ENCODE measurements at places on chromosomes 3 and 15.

DNA sequence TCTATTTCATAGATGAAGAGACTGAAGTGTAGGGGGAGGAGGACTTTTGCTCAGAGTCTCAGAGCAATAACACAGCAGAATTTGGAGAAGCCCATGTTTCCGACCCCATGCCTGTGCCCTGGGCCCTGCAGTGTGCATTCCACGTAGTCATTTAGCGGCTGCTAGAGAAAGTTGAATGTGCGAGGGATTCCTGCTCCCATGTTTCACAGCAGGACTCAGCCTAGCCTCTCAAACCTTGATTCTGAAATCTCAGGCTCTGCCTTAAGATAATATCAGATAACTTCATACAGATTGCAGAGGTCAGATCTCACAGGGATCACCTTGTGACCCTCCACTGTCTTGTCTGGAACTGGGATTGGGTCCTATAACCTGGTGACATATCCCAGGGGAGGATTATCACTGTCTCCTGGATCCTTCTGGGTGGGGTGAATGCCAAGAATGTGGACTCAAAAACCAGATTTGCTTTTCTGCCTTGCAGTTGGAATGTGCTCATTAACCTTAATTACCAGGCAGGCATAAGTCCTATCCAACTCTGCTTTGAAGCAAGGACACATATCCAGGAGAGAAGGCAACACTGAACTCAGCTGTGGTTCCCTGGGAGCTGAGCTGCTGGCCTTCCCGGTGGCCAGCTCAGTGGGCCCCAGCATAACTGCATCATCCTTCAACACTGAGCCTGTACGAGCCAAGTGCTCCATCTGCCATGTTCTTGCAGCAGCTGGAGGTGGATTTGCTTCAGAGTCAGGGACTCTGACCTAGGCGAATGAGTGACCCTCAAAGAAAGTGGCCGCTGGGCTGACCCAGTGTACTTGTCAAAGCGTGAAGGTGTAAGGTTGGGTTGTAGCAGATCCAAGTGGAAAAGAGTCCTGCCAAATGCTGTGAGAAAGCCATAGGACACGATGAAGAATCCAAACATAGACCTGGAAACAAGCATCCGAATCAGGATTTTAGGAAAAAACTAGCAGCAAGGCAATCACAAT is 43.0 kb downstream of the CTXND1 start:
- no peak for DNase-seq

DNA sequence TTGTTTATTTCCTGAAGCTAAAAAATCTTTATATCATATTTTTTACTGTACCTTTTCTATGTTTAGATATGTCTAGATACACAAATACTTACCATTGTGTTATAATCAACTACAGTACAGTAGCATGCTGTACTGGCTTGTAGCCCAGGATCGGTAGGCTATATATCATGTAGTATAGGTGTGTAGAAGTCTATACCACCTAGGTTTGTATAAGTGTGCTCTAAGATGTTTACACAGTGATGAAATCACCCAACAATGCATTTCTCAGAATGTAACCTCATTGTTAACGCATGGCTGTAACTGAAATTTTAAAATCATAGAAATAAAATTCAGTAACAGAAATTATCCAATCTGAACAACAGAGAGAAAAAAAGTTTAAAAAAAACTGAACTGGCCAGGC is 43.2 kb downstream of the EIF3J start:
- DNase-seq, result no peak

- DNase-seq, result no peak
These were observed 436.3 kb upstream of the SGO1 start for GRCh38 chr3:20622304-20622703.

GRCh38 chr3:114308377-114308776 is 14.5 kb downstream of the TIGIT start:
- no peak for DNase-seq

GRCh38 chr3:119885746-119886530 is 104.0 kb downstream of the NR1I2 start:
- no peak for DNase-seq

DNA sequence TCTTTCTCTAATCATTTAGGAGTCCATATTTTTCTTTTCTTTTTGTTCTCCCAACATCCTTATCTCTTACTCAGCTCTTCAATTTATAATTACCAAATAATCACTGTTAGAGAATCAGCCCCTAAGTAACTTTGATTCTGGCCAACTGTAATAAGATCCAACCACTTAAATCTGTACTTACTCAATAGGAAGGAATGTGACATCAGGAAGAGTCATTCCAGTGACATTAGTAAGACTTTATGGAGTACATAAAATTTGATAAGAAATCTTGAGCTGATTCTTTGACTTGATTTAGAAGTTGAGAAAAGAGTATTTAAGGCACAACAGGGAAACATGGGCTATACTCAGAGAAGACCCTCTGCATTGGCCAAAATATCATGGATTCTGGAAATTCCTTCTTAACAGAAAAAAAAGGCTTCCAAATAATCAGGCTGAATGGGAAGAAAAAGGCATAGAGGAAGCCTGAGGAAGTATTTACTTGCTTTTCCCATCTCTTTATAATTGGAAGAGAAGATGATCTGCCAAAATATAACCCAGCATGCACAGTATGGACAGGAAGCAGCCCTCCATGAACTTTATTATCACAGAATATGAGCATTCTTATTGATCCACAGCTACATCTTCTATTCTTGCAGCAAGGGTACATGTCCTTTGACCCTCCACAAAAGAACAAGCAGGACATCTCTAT is 289.7 kb upstream of the TPRG1 start:
- no peak for DNase-seq

DNA sequence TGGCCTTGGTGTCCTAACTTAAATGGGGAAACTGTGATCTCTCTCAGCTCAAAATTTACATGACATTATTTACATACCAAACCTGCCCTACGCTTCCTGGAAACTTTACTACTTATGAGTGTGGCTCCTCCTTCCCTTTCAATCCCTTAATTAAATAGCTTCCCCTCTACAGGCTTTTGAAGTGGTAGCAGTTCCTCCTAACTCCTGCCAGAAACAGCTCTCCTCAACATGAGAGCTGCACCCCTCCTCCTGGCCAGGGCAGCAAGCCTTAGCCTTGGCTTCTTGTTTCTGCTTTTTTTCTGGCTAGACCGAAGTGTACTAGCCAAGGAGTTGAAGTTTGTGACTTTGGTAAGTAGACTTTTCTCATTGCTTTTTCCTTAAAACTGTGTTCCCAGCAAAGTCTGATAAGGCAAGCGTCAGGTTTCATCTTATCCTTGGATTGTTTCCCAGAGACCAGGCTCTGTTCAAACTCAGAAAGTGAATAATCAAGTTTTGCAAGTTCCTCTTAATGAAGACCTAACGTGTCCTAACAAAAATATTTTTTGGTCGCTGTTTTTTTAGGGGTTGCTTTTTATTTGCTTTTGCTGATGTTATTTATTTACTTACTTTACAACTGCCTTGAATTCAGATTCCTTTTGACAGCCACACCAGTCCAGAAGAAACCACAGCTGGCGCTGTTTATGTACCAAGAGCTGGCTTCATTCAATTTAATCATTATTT is at the start of gene ACP3:
Gene ACP3 (plus strand): TSS at position 179 of the 720 bp plus-strand sequence. CDS start 50 bp downstream, at position 229.
- DNase-seq, result peak; percentile 82

DNA sequence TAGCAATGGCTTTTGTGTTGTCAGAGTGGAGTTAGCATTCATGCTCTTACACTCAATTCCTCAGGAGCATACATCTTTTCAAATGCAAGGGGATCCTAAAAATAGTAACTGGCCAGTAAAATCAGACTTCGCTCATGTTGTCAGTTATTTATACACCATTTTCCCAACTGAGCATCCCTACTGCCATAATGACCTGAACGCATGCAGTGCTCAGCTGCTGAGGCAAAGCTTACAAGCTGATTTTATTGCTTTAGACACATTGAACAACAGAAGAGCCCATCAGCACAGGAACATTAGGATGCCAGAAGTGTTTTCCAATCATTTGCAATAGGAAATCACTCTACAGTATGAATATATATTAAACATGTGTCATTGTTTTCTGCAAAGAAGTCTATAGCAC is 689.7 kb upstream of the BCHE start:
- DNase-seq, result no peak

GRCh38 chr3:66839508-66839907 is 158.6 kb upstream of the KBTBD8 start:
- DNase-seq, result no peak

DNA sequence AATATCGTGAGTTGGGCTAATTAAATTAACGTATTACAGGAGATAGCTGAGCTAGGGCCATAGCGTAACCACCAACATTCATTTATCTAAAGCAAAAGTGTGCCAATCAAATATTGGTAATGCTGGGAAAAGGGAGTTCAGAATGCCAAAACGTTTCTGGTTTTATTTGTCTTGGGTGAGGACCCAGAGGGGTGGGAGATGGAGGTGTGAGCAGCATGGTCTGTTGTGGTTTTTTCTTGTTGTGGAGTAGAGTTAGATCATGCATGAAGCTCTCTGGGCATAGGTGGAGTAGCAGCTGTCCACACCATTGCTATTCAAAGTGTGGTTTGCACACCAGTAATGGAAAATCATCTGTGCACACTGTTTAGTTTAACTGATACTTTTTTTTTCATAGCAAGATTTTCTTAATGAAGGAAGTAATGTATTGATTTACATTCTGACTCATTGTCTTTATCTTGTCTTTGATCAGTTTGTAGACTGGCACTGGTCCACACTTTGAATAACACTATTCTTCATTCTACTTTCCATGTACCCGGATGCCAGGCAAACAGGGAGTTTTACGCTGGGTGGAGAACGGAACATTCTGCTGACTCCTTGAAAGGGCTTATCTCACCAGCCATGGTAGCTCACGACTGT is 50.8 kb upstream of the CRTC3 start:
- no peak for DNase-seq

- no peak for DNase-seq
These were observed 20.0 kb upstream of the PRR23E start for GRCh38 chr3:127172781-127173515.

GRCh38 chr3:63960048-63960711 is 48.0 kb upstream of the SCAANT1 start:
- DNase-seq, result peak; percentile 56

DNA sequence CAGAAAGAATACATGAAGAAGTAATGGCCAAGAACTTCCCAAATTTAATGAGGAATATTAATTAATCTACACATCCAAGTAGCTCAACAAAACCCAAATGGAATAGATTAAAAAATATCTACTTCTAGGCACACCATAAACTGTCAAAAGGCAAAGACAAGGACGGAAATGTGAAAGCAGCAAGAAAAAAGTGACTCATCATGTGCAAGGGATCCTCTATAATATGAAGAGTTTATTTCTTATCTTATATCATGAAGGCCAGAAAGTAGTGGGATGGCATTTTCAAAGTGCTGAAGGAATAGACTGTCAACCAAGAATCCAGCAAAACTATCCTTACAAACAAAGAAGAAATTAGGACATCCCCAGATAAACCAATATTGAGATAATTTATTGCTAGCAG is 73.9 kb upstream of the PRICKLE2 start:
- no peak for DNase-seq

GRCh38 chr3:68728343-68728742 is 204.0 kb downstream of the TAFA4 start:
- DNase-seq, result no peak

- DNase-seq, result peak; percentile 41
These were observed 1.3 kb downstream of the STT3B start for GRCh38 chr3:31534065-31534425.

DNA sequence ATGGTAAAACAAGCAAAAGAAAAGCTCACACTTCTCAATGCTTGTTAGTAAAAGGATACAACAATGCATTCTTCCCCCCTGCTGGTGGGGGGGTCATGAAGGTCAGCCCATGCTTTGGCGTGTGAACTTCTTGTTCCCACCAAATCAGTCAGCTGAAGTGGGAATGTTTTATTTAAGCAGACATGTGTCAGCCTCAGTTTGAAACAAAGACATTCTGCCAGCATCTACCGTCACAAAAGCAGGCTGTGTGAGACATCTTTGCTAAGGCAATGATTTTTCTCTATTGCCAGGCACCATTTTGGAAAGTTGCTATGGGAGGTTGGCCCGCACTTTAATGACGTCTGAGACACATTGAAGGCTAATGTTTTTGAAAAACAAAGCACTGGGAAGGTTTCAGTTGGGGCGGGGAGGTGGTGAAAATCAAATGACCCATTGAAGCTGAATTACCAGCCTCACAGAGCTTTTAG is 206.6 kb downstream of the TLE3 start:
- no peak for DNase-seq

- DNase-seq, result peak; percentile 48
These were observed 336.2 kb downstream of the ERC2 start for GRCh38 chr3:56131974-56132590.

DNA sequence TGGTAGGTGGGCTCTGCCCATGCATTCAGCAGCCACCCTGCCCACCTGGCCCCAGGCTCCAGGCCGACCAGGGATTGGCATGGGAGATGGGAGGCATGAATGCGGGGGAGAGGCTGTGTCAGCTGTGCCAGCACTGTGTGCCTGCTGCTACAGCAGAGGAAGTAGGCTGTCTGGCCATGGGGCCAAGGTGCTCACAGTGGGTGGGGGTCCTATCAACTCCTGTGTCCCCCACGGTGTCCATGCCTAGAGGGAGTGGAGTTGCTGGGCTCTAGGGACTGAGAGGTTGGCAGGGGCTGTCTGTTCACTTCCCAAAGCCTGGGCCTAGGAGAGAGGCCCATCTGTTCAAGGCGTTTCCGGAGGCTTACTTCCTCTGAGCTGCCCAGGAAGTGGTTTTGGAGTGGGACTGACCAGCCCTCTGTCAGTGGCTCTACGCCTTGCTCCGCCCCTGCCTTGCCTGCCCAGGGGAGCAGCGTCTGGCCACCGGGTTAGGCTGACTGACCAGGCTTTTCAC is 5.8 kb downstream of the PRKCD start:
- peak; percentile 84 for DNase-seq

DNA sequence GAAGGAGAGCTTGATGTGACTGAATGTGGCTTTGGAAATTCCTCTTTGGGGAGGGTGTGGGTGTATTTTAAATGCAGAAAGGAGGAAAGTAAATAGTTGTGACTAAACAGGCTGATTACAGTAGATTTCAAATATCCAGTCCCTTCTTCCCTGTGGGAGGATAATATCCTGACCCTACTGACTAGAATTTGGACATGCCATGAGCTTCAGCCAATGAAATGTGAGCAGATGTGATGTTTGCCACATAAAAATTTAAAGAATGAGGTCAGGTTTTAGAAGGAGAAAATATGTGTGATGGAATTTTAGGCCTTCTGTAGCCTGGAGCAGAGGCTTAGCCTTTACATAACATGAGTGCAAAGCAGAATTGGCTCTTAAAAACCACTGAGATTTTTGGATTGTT is 1218.9 kb downstream of the ROBO2 start:
- DNase-seq, result no peak

DNA sequence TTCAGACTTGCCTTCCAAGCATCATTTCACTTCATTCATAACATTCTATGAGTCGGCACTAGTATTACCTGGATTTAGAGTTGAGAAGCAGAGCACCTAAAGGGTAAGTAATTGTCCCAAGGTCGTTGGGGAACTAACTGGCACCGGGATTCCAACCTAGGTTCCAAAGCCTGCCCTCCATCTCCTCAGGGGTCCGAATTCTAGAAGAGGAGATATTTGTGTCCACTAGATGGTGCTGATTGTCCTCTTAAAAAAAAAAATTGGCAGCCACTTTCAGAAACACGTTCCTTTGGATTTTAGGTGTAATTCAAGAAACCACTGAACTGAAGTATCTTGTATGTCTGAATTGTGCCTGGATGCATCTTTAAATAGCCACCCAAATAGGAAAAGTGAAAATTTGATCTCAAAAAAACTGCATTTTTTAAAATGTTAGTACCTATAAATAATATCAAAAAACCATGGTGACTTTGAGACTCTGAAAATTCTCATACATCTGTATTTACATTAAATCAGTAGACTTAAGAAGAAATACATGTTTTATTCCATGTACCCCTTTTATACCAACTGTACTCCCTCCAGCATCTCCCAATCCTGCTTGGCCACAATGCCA is 3.9 kb upstream of the FSIP1 start:
- DNase-seq, result peak; percentile 56

- no peak for DNase-seq
These were observed 915.0 kb upstream of the GBE1 start for GRCh38 chr3:82676356-82677026.

Data from suppressor macrophage treated with lipopolysaccharide for 4 hours (primary cell).